Upper lobe of left lung (tissue), 6 donors: ENCODE measurements at places on chromosomes 3 and 15.

- no peak for DNase-seq
Observed at GRCh38 chr3:31876331-31876730, 104.7 kb downstream of the OSBPL10 start.

DNA sequence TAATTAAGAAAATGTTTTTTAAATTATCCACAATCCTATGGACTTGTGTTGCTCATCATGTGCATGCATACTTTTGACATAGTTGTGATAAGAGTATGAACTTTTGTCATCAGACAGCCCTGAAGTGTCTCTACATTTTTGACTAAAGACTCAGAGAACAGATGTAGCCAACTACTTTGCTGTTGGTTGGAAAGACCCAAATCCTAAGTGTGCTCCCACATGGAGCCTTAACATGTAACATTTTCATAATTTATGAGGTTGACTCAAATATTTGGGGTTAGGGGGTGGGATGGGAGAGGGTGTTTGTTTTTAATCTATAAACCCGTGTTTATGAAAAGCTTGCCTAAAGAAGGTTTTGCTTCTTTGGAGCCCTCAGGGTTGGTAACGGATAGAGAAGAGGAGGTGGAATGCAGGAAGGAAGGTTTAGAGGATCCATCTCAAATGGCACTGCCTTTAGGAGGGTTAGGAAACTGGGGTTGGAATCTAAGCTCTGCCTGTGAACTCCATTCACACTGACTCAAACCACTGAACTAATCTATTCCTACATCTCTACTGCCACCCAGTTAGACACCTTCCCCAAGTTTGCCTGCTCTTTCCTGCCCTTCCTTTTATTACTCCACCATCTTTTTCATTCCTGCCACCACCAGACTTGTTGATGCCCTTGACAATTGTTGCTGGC, 3.7 kb downstream of the BOC start:
- no peak for DNase-seq

DNA sequence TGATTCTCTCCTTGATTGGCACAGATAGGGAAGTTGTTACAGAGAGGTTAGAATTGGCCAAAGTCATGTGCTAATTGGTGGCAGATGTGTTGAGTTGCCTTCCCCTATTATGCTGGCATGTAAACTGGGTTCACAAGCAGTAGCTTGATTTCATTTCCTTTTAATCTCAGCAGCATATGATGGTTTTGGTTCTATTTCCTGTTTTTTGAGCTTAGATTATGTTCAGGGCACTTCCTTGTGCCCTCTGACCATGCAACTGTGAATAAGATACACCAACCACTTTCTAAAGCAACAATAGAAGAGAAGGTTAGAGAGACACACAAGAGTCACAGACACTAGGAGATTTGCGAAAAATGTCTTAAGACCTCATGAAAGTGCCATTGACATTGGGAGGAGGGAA, 16.5 kb downstream of the HPS3 start:
- no peak for DNase-seq

- DNase-seq, result no peak
Observed at GRCh38 chr15:99158626-99159412, 53.9 kb downstream of the SYNM start.

- DNase-seq, result no peak
Observed at GRCh38 chr3:176628101-176628639, 569.1 kb downstream of the TBL1XR1 start.

GRCh38 chr3:54434756-54435155, 312.4 kb downstream of the CACNA2D3 start:
- no peak for DNase-seq

- no peak for DNase-seq
Observed at GRCh38 chr3:111737047-111737705, 121.9 kb upstream of the PHLDB2 start.

DNA sequence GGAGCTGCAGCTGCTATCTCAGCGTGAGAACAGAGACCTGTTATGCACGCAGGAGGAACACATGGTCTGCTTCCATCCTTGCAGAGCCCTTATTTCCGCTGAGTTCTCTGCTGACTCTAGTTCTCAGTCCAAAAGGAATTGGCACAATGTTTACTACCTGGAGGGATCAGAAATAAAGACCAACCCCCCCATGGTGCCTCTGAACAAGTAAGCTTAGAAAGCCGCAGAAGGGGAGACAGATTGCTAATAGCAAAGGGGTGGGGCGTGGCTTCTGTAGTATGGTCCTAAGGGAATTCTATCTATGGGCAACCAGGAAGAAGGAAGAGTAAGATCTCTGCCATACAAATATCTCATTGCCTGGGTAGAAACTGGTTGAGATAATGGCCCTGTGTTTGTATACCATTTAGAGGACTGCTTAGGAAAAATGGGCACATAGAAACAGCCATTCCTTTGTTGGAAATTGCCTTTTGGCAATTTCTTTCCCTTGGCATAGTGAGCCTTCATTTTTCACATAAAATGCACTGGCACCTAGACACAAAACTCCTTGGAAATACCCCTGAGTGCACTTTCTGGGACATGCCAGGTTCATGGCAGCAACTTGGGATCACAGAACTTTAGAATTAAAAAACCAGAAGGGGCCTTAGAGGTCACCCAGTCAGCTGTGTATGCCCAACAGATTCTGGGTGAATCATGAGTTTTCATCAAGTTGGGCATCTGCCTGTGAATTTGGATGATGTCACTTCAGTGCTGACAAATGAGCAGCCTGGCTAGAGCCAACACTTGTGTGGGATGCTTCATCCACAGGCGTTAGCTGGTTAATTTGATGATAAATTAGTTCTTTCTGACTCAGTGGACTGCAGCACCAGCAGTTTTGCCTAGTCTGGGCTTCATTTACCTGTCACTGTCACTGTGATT, 57.4 kb upstream of the STXBP5L start:
- DNase-seq, result no peak

- no peak for DNase-seq
Observed at GRCh38 chr3:52073490-52073889, 17.1 kb upstream of the DUSP7 start.

- no peak for DNase-seq
Observed at GRCh38 chr3:44642337-44642736, 6.2 kb upstream of the ZNF35 start.

DNA sequence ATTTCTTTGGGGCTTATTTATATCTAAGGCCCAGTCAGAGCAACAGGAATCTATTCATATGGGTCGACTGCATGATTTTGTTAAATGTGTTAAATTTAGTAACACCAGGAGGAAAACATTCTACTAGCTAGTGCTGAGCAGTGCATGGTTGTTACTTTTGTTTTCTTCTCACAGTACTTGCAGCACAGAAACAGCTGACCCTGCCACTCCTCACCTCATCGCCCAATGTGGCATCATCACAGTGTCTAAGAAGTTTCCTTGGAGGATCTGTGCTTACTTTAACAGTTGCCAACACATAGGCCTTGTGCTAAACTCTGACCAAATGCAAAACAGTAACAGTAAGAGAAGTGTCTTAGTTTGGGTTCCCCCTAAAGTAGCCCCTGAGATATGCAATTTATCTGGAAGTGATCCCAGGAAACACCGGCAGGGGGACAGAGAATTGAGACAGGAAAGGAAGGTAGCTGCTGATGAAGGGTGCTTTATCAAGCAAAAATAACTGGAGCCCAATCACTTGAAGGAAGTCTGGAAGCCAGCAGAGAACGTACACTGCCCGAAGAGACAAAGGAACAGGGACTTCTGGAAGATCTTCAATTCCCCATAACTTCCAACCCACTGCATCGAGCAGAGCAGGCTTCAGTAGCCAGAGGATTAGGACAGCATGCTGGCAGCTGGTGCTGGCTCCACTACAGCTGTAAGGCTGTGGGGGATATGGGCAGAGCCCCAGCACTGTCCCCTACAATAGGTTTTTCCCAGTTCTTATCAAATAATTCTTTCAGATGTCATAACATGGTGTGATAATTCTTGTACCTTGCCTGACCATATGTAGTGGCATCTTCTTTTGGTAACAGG, 36.0 kb upstream of the ULK4 start:
- no peak for DNase-seq
